ENCODE measurements at places on chromosomes 1 and 21.

- no peak for DNase-seq
Measured at GRCh38 chr1:218299416-218299815, 14.3 kb downstream of the RRP15 start.

- DNase-seq: no peak
Measured at GRCh38 chr1:18707696-18708257, 77.1 kb downstream of the PAX7 start.

GRCh38 chr1:230293390-230293700 lies 132.8 kb downstream of the PGBD5 start:
- no peak for DNase-seq

GRCh38 chr1:27496604-27497155 lies 6.7 kb upstream of the WASF2 start:
- DNase-seq: no peak

GRCh38 chr1:38789498-38790169 lies 69.9 kb downstream of the RRAGC start:
- no peak for DNase-seq

Measured in stimulated activated naive B cell treated with anti-CD40 and anti-IgM and Interleukin-4, amounts not matched to agents 10 μg/mL and 1 μg/mL and 100 μg/mL, for 72 hours (primary cell).